ENCODE measurements at places on chromosomes 12 and 14.

DNA sequence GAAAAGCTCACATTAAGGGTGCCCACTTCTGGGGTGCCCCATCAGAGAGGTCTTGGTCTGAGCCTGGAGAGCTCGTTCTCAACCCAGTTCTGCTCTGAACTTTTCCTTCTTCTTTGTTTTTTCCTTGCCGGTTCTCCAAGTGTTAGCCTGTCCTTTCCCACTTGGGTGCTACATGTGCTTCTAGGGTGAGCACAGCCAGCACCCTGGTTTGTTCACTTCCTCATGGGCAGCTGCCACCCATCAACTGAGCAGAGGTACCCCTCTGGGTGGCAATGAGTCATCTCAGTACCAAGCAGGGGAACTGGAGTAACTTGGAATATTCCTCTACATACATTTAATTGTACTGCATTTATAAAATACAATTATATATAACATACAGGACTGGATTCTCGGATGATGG, 3.9 kb upstream of the SYNE3 start:
- no peak for DNase-seq
- no peaks in the 10 kb centered on the region for H3K36me3 ChIP-seq
- peaks cover 26% of the 10 kb centered on the region for H3K4me1 ChIP-seq
- H3K4me3 ChIP-seq, result no peak overlapping the region
- H3K27me3 ChIP-seq, result no peaks in the 10 kb centered on the region

DNA sequence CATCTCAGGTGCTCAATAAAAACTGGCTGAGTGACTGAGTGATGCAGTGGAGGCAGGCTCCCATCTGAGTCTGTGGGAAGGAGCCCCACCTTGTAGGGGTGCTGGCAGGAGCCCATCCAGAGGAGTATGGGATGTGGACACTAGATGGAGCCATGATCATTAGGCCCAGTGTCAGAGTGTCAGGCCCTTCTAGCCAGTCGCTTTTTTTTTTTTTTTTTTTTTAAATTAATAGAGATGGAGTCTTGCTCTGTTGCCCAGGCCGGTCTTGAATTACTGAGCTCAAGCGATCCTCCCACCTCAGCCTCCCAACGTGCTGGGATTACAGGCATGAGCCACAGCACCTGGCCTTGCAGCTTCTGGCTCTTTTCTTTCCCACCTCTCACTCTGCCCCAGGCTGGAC, 11.5 kb downstream of the RITA1 start:
- peak; percentile 70 for DNase-seq
- H3K27me3 ChIP-seq, result no peaks in the 10 kb centered on the region
- no peak overlapping the region for H3K27ac ChIP-seq
- H3K36me3 ChIP-seq, result peaks cover 2% of the 10 kb centered on the region
- H3K4me1 ChIP-seq, result peaks cover 12% of the 10 kb centered on the region

- H3K4me3 ChIP-seq, result peak overlapping the region; percentile 87
- H3K27me3 ChIP-seq, result no peaks in the 10 kb centered on the region
- H3K4me1 ChIP-seq, result peaks cover 22% of the 10 kb centered on the region
- DNase-seq, result peak; percentile 91
- peak overlapping the region; percentile 97 for H3K27ac ChIP-seq
- H3K36me3 ChIP-seq, result peaks cover 6% of the 10 kb centered on the region
These were observed 3.1 kb upstream of the TNS2 start for GRCh38 chr12:53046655-53047220.

GRCh38 chr14:75980856-75981255, 939 bp downstream of the TGFB3 start:
- peaks cover 26% of the 10 kb centered on the region for H3K4me1 ChIP-seq
- H3K4me3 ChIP-seq, result peak overlapping the region; percentile 58
- H3K27ac ChIP-seq, result peak overlapping the region; percentile 82
- H3K36me3 ChIP-seq, result no peaks in the 10 kb centered on the region
- peak; percentile 36 for DNase-seq

DNA sequence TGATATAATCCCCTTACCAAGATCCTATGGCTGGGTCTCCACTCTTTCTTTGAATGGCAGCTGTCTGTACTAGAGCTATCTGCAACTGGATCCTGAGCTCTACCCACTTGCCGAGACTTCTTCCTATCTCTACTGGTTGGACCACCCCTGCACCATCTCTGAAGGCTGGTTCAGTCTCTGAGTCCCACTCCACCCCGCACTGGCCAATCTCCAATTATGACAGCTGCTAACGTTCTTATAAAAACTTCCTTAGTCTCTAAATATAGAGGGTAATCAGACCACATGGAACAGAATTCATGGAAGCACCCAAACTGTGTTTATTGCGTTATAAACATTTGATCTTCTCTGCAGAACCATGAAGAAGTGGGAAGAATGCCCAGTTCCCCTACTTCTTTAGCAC, 186.6 kb upstream of the EEA1 start:
- no peak overlapping the region for H3K4me3 ChIP-seq
- no peaks in the 10 kb centered on the region for H3K36me3 ChIP-seq
- DNase-seq, result no peak
- H3K4me1 ChIP-seq, result no peaks in the 10 kb centered on the region

DNA sequence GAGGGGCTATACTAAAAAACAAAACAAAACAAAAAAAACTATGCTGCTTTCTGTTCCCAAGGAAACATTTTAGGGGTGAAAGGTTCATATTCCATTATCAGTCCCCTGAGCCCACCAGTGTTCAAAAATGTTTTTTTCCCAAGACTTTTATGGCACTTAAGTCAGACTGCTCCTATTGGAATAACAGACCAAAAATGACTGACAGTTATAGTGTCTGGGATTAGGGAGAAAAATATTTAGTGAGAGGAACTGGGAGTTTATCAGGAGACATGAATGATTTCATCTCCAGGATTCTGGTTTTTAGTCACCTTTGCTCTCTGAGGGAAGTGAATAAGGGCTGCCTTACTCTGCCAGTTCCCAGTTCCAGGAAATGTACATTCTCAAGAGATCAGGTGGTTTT, 68.0 kb downstream of the PDE3A start:
- H3K27ac ChIP-seq, result no peak overlapping the region
- peaks cover 5% of the 10 kb centered on the region for H3K4me1 ChIP-seq
- peak; percentile 50 for DNase-seq

DNA sequence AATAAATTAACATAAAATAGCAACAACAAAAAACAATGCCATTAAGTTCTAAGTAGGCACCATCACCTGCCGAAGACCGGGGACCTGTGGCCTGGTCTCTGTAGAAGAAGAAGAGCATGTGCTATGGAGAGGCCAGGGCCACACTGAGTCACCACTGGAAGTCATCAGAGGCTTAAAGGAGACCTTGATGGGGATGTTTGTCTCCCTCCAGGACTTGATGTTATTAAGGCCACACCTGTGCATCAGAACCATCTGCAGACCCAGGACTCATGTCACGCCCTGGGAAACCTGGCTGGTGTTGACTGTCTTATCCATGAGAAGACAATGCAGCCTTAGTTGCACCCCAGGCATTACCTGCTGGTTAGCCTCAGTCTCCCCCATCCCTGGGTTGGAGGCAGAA, 292.3 kb downstream of the AACS start:
- DNase-seq, result no peak
- H3K4me1 ChIP-seq, result no peaks in the 10 kb centered on the region
- no peaks in the 10 kb centered on the region for H3K36me3 ChIP-seq
- no peak overlapping the region for H3K27ac ChIP-seq
- no peaks in the 10 kb centered on the region for H3K27me3 ChIP-seq
- H3K4me3 ChIP-seq, result no peak overlapping the region

DNA sequence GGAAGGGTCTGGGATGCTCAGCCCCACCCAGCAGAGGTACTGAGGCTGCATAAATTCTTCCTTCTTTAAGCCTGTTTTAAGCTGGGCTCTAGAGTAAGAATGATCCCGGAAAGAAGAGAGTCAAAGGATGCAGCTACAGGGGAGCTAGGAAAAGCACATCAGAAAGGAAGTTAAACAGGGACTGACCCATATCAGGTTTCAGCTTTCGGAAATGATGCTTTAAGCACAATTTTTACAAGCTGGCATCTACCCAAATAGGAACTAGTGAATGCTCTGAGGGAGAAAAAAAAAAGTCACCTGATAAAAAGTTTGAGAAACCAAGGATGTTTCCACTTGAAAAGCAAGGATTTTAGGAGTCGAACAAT, 22.0 kb downstream of the TSPAN8 start:
- DNase-seq, result no peak
- H3K27me3 ChIP-seq, result no peaks in the 10 kb centered on the region
- no peak overlapping the region for H3K4me3 ChIP-seq
- no peaks in the 10 kb centered on the region for H3K36me3 ChIP-seq
- H3K27ac ChIP-seq, result no peak overlapping the region

- H3K4me1 ChIP-seq, result no peaks in the 10 kb centered on the region
- no peak for DNase-seq
- no peak overlapping the region for H3K27ac ChIP-seq
- H3K27me3 ChIP-seq, result no peaks in the 10 kb centered on the region
- H3K36me3 ChIP-seq, result no peaks in the 10 kb centered on the region
- no peak overlapping the region for H3K4me3 ChIP-seq
These were observed 201.8 kb upstream of the RMST start for GRCh38 chr12:97260786-97261185.

Measured in fibroblast of lung (primary cell).